GM12864 (cell line): ENCODE measurements at places on chromosomes 6 and 20.
A peak's percentile ranks its signal among the peaks of the same experiment; 100 is the strongest.

DNA sequence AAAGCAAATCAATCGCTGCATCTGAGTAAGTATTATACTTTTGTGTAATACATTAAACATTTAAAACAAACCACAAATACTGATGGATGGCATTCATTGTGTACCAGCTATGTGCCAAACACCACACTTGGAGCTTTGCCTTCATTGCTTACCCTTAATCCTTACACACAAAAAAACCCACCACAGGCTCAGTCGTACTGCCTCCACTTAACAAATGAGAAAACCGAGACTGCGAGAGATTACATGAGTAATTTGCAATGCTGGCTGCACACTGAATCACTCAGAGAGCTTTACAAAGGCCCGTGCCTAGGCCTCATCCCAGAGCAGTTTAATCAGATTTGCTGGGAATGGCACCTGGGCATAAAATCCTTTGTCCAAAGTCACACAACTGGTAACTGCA is 130.5 kb downstream of the EDN1 start:
- no peak for DNase-seq

GRCh38 chr6:135675862-135676261 is 175.6 kb upstream of the PDE7B start:
- DNase-seq, result peak; percentile 8

GRCh38 chr6:128098000-128098581 is 197.2 kb upstream of the THEMIS start:
- DNase-seq, result no peak

DNA sequence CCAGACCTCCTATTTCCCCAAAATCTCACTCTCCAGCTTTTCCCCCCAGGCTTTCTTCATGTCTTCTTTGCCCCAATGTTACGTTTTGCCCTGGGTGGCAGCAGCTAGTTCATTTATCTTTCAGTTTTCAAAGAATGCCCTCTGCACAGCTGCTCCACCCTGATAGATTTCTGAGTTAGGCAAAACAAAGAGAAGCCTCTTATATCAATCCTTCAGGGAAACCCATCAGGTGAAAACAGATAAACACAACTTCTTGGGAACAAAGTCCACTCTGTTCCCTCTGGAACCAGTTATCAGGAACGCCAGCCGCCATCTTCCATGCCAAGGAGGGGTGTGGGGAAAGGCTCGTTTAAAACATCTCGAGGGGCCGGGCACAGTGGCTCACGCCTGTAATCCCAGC is 34.0 kb downstream of the ZBTB9 start:
- no peak for DNase-seq

GRCh38 chr6:29845405-29846006 is 17.9 kb downstream of the HLA-G start:
- DNase-seq, result peak; percentile 24

DNA sequence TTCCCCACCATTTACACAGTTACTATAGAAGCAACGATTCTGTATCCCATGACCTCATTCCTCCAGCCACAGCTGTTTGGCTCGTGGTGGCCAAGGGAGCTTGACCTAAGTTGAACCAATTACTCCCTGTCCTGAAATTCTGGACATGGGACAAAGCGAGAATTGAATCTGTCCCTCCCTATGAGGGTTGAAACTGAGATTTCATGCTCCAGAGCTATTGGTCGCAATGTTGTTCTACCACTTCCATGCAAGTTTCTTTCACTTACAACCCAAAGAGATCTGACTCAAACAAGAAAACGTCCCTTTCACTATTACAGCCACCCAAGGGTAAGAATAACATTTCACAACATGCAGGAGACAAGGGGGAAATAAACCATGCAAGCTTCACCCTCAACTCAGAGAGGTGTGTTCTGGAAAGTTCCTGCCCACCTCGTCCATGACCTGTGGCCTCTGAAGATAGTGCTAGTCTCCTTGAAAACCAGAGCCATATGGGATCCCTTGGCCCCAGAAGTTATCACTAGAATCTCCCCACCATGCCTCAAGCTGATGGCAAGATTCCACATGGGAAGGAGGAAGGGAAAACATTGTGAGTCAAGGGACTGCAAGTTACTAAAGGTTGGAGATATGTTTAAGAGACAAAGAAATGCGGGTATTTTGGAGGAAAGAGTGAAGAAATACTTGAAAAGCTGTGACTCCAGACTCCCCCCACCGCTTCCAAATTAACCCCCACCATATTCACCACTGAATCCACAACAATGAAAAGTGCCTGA is 74.5 kb upstream of the SRSF6 start:
- DNase-seq, result no peak

DNA sequence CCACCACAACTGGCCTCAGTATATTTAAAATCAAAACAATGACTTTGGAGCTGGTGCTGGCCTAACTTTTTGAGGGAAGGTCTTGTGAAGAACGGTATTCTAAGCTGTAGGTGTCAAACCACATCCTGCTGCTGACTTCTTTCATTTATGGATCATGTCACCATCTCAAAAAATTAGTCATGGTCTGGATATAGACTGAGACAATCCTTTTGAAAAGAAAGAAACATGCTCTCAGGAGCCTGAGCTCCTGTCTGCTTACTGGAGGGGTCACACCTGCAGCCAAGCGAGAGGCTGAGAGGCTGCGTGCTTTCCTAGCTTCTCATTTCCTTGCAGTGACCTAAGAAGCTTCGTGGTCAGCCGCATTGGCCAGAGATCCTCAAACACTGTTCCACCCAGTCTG is 55.2 kb downstream of the TIAM2 start:
- peak; percentile 49 for DNase-seq

DNA sequence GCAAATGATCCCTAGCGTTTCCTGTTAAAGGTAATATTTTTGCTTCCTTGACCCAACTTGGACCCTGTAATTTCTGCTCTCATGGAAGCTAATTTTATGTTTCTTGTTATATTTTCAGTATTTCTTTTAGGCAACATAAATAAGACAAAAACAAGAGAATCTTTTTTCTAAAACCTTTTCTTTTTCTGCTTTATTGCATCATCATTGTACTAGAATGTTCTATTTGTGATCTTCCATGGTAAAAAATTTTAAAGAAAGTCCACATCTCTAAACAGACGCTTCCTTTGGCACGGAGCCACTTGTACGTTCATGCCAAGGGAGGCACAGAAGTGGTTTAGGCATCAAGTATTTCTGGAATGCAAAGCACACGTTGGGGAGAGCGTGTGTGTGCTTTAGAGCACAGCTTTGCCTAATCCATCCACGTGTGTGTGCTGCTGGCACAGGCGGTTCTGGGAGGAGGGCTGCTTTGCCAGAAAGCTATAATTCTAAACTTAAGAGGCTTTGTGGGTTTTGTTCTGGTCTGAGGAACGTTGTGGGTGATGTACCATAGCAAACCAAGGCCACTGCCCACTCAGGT is 98.3 kb downstream of the SASH1 start:
- DNase-seq, result no peak

DNA sequence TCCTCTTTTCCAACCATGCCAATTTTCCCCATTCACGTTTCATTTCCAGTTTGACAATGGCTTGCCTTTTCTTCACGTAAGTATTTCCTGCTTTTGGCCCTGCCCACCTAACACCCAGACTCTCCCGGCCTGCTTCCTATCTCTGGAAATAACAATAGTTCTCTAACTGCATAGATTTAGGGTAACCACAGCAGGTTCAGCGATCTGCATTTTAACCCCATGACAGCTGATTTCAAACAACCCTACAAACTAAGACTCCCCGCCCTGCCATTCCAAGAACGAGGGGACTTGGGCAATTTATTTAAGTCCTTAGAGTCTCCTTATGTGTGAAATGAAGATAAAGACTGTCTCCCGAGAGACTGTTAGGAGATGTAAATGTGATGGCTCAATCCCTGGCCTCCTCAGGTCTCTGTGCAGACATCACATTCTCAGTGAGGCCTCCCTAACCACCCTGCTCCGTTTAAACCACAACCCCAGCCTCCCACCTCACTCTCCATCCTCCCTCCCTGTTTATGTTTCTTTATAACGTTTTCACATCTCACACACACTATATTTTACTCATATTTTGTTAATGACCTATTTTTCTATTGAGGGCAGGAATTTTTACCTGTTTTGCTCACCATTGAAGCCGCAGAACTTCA is 134.8 kb downstream of the GJA10 start:
- DNase-seq, result no peak

GRCh38 chr6:94376876-94377275 is 957.5 kb upstream of the EPHA7 start:
- DNase-seq, result no peak

GRCh38 chr6:5536644-5537043 is 275.3 kb downstream of the FARS2 start:
- DNase-seq, result no peak

GRCh38 chr6:5782783-5783547 is 223.8 kb downstream of the NRN1 start:
- DNase-seq, result no peak

DNA sequence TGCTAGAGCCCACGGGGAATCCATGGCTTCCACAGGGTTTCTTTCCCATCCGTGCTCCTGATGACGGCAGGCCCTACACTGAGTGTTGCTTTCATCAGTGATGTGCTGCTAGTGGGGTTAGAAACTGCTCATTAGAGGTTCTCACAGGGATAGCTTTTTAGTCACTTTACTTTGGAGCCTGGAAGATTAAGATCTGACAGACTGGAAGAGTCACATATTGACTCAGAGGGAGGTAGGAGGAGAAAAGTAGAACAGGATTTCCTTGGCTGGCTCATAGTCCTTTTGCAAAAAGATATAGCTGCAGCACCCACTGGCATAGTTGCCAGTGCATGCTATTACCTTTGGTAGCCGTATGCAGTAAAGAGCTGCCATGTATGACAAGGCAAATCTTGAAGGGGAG is 890.3 kb downstream of the C6orf118 start:
- DNase-seq, result no peak

- DNase-seq, result no peak
These were observed 239.1 kb upstream of the CEP162 start for GRCh38 chr6:84466511-84466910.

- peak; percentile 27 for DNase-seq
These were observed 52.8 kb upstream of the UST start for GRCh38 chr6:148693882-148694484.

DNA sequence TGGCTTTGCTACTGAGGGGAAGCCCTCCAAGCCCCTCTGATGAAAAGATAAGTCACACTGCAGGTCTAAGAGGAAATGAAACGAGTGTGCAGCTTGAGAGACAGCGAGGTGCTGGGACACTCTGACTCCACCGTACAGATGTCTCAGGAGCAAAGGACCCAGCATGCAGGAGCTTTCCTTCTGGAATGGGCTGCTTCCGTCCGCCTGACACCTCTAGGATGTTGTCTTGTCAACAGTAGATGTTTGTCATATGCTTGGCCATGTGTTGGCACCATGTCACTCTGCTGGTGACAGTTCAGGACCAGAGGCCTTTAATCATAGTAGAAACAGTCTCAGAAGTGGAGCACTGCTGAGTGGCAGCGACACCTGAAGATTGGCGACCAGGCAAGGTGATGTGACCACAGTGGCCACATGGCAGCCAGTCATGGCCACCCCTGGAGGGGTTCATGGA is 46.7 kb downstream of the SLC24A3 start:
- no peak for DNase-seq

GRCh38 chr6:54856129-54856528 is 9.6 kb downstream of the FAM83B start:
- DNase-seq, result no peak

DNA sequence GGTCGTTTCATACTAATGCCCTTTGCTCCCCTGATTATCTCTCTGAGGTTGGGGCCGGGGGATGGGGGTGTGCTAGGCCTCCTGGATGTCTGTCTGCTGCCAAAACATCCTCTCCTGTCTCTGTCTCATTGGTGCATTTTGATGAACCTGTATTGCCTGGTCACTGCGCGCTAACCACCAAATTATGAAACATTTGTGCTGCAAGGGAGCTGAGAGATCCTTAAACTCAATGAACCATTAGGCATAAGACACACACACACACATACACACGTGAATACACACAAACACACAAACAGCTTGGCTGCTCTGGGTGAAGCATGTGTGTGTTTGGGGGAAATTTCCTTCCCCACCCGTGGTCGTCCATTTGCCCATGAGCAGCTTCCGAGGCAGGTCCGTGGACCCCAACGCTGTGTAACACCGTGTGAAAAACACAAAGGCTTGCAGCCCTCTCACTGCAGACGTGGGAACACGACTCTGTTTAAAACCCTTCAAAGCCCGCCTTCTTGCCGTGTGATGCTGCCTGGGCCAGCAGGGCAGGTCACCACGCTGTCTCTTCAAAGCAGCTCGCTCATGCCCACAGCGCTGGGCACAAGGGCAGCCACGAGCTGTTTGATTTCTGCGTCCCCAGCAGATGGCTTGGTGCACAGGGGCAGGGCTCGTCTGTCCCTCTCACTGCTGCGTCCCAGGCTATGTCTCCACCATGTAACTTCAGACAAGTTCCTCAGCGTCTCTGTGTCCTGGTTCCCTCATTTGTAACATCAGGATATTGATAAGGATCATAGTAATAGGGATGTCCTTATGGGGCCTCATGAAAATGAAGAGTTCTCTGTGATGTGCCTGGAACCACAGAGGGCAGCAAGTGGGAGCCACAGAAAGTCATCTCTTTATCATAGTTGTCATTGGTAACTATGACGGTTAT is 96.8 kb downstream of the CDH26 start:
- no peak for DNase-seq

- no peak for DNase-seq
These were observed 64.7 kb upstream of the APCDD1L start for GRCh38 chr20:58579819-58580473.

- no peak for DNase-seq
These were observed 20.1 kb downstream of the FAM50B start for GRCh38 chr6:3869284-3869631.

GRCh38 chr6:44201200-44201599 is 15.5 kb upstream of the MYMX start:
- DNase-seq, result no peak

GRCh38 chr6:108200631-108201030 is 34.8 kb downstream of the NR2E1 start:
- no peak for DNase-seq

DNA sequence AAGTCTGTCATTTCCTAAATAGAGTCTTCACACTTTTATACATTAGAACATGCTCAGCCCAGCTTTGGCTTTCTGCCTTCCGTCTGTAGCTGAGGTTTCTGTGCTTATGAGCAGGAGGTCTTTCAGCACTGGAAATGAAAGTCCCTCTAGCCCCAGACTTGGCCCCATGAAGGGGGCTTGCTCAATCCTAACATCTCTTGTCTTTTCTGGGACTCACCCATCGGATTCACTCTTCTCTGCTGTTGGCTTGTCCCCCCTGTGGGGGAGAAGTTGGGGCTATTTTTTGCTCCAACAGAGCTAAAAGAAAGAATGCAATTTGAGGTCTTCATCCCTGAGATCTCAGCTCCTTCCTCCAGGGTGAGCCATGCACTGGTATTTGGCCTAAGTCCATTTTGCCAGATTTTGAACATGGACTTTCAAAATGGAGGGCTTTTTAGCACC is 177.7 kb downstream of the MRPL14 start:
- DNase-seq, result no peak

- no peak for DNase-seq
These were observed 67.5 kb upstream of the NRN1 start for GRCh38 chr6:6074190-6074589.

DNA sequence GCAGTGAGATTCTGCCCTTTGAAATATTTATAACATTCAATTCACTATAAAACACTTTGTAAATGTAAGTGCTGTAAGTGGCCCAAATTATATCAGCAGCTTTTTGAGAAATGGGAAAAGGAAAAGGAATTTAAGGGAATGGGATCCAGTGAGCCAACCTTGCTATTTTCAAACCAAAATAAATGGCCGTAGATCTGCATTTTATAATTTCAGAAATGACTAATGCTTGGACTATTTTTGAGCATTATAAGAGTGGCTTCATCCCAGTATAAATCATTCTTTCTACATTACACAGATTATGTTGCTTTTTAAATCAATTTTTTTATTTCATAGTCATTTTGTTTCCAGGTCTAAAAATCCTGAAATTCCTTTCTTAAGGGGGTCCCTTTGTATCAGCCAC is 49.2 kb downstream of the ANKRD6 start:
- no peak for DNase-seq

GRCh38 chr6:114096561-114097172 is 125.7 kb upstream of the HDAC2 start:
- no peak for DNase-seq
